ENCODE measurements at places on chromosomes 12 and 14.

DNA sequence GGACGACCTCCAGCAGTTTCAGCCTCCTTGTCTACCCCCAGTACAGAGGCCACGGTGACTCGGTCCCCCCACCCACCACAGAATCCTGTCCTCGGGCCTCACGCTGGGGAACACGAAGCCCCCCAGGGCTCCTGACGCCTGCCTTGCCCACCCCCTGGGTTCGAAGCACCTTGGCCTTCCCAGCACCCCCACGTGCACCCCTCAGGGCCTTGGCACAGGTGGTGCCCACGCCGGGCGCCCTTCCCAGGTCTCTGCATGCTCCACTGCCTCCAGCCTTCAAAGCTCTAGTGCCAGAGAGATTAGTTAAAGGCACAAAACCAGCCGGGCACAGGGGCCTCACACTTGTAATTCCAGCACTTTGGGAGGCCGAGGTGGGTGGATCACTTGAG, 61.8 kb downstream of the NOC4L start:
- H3K27me3 ChIP-seq: peaks cover 67% of the 10 kb centered on the region
- H3K36me3 ChIP-seq: no peaks in the 10 kb centered on the region
- H3K4me3 ChIP-seq: peak overlapping the region; percentile 63
- DNase-seq: no peak
- H3K4me1 ChIP-seq: no peaks in the 10 kb centered on the region
- H3K27ac ChIP-seq: no peak overlapping the region

DNA sequence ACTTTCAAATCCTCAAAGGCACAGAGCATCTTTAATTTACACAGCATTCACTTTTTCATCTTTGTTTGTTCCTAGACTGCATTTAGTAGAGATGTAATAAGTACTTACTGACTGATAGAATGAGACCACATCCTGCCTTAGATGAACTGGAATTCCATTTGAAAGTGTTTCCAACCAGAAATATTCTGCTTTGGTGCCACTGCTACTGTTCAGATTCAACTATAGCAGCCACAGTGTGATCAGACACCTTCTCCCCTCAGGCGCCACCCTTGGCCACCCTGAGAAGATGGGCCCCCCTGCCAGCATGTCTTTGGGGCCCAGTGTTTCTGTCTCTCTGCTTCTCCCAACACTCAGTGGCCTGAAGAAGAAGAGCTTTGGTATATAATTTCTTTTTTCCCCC, 449.1 kb downstream of the RAD51B start:
- no peaks in the 10 kb centered on the region for H3K36me3 ChIP-seq
- peak overlapping the region; percentile 46 for H3K27ac ChIP-seq
- no peak for DNase-seq
- H3K4me3 ChIP-seq: no peak overlapping the region
- H3K4me1 ChIP-seq: no peaks in the 10 kb centered on the region

DNA sequence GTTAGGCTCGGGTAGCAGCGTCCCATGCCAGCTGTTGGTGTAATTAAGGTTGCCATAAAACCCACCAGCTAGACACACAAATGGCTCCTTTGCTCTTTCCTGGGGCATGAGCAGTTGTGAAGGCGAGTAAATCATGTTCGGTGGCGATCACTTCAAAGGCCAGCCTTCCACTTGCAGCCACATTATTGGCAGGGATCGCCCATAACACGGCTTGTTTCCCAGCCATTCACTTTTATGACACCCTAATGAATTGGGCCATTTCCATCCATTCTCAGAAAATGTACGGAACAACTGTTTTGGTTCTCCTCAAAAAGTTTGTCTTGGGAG, 63.4 kb downstream of the BEGAIN start:
- no peaks in the 10 kb centered on the region for H3K4me1 ChIP-seq
- DNase-seq: no peak
- H3K4me3 ChIP-seq: no peak overlapping the region
- no peak overlapping the region for H3K27ac ChIP-seq
- H3K36me3 ChIP-seq: peaks cover 4% of the 10 kb centered on the region

- H3K36me3 ChIP-seq: no peaks in the 10 kb centered on the region
- H3K4me1 ChIP-seq: no peaks in the 10 kb centered on the region
- H3K27ac ChIP-seq: no peak overlapping the region
- H3K4me3 ChIP-seq: no peak overlapping the region
Observed at GRCh38 chr14:68688872-68689371, 103.9 kb downstream of the ZFP36L1 start.

DNA sequence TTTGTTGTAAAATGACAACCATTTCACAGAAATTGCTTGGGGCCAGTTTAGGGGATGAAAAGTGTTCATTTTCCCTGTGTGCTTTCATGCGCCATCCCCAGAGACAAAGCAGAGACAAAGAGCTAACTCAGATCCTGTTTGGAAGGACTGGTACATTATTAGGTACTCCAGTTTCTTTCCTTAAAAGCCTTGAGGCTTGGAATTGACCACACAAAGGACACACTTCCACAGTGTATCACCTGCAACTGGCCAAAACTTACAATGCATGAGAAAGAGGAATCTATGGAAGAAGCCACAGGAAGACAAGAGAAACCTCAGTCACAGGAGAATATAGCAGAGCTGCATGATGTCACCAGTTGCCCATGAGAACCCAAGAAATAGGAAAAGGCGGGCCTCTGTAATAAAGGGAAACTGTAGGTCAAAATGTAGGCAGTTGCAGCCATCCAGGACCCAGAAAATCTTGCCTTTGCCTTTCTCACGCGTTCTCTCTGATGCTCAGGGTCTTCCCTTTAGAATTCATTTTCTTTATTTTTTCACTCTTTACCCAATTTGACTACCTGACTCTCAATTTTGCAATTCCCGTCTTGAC, 339.0 kb downstream of the RMST start:
- H3K4me1 ChIP-seq: no peaks in the 10 kb centered on the region
- no peak overlapping the region for H3K4me3 ChIP-seq
- H3K36me3 ChIP-seq: no peaks in the 10 kb centered on the region
- DNase-seq: no peak

DNA sequence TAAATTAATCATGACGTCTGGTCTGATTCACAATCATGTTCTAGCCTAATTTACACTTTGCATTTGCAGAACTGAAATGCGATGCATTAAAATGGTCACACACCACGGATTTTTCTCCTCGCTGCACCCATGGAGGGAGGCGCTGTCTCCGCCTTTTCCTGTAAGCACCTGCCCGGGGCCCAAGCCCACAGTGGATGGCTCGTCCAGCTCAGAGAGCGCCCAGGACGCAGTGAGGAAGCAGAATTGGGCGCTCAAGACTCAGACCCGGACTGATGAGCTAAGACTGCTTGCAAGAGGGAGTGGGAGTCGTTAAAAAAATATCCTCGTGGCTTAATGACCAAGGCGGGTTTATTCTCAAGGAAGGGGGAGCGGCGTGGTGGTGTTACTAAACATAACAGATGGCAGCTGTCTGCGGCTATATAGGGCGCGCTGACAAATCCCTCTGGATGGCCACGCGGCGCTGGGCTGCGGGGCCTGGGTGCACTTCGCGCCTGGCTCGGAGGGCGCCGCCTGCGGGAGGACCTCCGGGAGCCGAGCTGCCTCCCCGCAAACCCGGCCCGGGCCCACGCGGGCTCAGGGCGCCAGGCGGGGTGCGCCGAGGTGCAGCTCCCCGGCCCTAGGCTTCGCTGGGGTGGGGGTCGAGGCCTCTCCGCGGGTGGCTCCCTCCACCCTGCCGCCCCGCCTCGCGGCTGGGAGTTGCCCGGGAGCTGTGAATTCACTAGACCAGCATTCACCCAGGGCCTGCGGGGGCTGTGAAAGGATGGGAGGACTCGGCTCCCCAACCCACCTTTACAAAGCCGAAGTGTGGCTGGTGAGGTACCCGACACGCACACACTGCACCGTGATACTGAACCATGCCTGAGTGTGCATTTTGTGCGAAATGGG, 78.7 kb downstream of the PPM1A start:
- no peak for DNase-seq
- H3K27ac ChIP-seq: no peak overlapping the region
- H3K36me3 ChIP-seq: no peaks in the 10 kb centered on the region
- H3K27me3 ChIP-seq: peaks cover 3% of the 10 kb centered on the region
- peak overlapping the region; percentile 58 for H3K4me3 ChIP-seq

- no peaks in the 10 kb centered on the region for H3K36me3 ChIP-seq
- no peak for DNase-seq
- H3K4me1 ChIP-seq: peaks cover 19% of the 10 kb centered on the region
- H3K4me3 ChIP-seq: no peak overlapping the region
Observed at GRCh38 chr12:111756681-111757080, 10.1 kb upstream of the ALDH2 start.

- H3K27ac ChIP-seq: no peak overlapping the region
- H3K36me3 ChIP-seq: no peaks in the 10 kb centered on the region
Observed at GRCh38 chr12:2145433-2145998, 92.7 kb downstream of the CACNA1C start.

GRCh38 chr14:89186856-89187376, 230.1 kb downstream of the FOXN3 start:
- H3K36me3 ChIP-seq: no peaks in the 10 kb centered on the region
- no peaks in the 10 kb centered on the region for H3K4me1 ChIP-seq
- no peak overlapping the region for H3K27ac ChIP-seq
- H3K27me3 ChIP-seq: no peaks in the 10 kb centered on the region
- H3K4me3 ChIP-seq: no peak overlapping the region

DNA sequence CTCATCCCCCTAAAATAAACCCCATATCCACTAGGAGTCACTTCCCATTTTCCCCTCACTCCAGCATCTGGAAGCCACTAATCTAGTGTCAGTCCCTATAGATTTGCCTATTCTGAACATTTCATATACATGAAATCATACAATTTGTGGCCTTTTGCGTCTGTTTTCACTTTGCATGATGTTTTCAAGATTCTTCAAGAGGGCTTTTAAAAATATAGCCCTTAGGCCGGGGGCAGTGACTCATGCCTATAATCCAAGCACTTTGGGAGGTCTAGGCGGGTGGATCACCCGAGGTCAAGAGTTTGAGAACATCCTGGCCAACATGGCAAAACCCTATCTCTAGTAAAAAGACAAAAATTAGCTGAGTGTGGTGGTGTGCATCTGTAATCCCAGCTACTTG, 104.7 kb downstream of the VEZT start:
- no peak overlapping the region for H3K4me3 ChIP-seq
- no peak overlapping the region for H3K27ac ChIP-seq
- DNase-seq: no peak
- H3K4me1 ChIP-seq: no peaks in the 10 kb centered on the region
- no peaks in the 10 kb centered on the region for H3K36me3 ChIP-seq

- no peaks in the 10 kb centered on the region for H3K36me3 ChIP-seq
- H3K4me3 ChIP-seq: no peak overlapping the region
- no peaks in the 10 kb centered on the region for H3K4me1 ChIP-seq
- peak overlapping the region; percentile 38 for H3K27ac ChIP-seq
Observed at GRCh38 chr12:12877153-12877768, 14.1 kb upstream of the GPRC5A start.

- no peak overlapping the region for H3K4me3 ChIP-seq
- H3K27ac ChIP-seq: no peak overlapping the region
- no peaks in the 10 kb centered on the region for H3K36me3 ChIP-seq
- H3K27me3 ChIP-seq: no peaks in the 10 kb centered on the region
Observed at GRCh38 chr14:23358042-23358441, 5.4 kb upstream of the SLC22A17 start.

DNA sequence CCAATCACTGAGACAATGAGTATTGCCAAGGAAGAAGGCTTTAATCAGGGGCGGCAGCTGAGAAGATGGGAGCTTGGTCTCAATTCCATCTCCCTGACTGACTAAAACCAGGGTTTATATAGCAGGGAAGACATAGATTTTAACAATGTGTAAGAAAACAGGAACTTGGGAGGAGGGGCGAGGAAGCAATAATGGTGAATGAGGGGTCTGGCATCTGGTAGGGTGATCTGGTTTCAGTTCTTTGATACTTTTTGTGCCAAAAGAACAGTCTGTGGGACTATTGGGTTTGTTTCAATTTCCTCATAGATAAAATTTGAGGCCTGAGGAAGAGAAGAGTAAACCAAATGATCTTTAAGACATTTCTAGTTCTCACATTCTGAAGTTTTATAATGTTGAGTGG, 49.2 kb downstream of the FUT8 start:
- H3K27ac ChIP-seq: no peak overlapping the region
- no peaks in the 10 kb centered on the region for H3K36me3 ChIP-seq
- DNase-seq: no peak
